Umbilical cord (tissue), 2 donors: ENCODE measurements at places on chromosomes 7 and 10. TPM values are rescaled to one million over a fixed set of nuclear protein-coding genes. Genes with fewer than 3 reads are reported as not detected.

- peak; percentile 43 for DNase-seq
These were observed 88.6 kb downstream of the RNF216 start for GRCh38 chr7:5692845-5693278.

GRCh38 chr7:101094791-101095375 lies 9.6 kb downstream of the TRIM56 start:
- no peak for DNase-seq

- no peak for DNase-seq
These were observed 458.1 kb downstream of the HTR7 start for GRCh38 chr10:90399782-90400181.

GRCh38 chr7:87152897-87153641 lies 816 bp downstream of the DMTF1 start:
- DNase-seq, result peak; percentile 52

The ARMS2 gene
- total RNA-seq, result not detected

DNA sequence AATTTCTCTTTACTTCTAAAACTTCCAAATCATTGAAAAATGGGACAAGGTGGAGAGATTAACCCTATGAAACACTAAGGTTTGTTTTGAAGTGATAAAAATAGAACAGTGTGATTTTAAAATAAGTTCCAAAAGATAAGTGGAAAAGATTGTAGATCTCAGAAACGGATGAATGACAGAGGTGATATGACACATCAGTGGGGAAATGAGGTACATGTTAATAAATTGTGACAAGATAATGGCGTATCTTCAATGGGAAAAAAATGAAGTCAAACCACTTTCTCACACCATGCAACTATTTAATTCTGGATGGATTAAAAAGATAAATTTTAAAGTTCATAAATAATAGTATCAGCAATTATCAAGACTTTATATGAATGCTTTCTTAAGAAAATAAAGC lies 159.7 kb upstream of the VWC2 start:
- no peak for DNase-seq

- no peak for DNase-seq
These were observed 120.9 kb downstream of the CACNB2 start for GRCh38 chr10:18261063-18261610.

The HPSE2 gene
- total RNA-seq, result 18.8 TPM

- DNase-seq, result no peak
These were observed 9.6 kb downstream of the UNCX start for GRCh38 chr7:1242256-1242605.

GRCh38 chr7:2245883-2246675 lies 4.1 kb downstream of the NUDT1 start:
- peak; percentile 19 for DNase-seq

DNA sequence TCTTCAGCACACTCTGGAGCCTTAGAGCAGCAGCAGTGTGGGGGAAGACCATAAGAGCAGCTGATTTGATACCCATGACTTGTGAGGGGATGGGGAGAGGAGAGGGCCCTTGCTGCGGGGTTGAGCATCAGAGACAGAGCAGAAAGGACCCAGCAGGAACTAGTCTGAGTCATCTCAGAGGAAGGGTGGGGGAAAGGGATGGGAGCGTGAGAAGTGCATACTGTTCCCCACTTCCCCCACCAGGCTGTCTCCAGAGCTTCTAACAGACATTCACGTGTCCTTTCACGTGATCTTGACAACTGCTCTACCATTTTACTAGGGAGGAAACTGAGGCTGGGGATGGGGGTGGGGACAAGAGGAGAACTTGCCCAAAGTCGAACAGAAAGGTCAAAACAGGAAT lies 38.7 kb downstream of the FAM241B start:
- DNase-seq, result no peak

GRCh38 chr7:50733552-50733951 lies 49.1 kb downstream of the GRB10 start:
- no peak for DNase-seq

GRCh38 chr10:48502791-48503190 lies 102.1 kb downstream of the ARHGAP22 start:
- DNase-seq, result no peak

The PRLHR gene
- 1.4 TPM for total RNA-seq

The SUN3 gene
- not detected for total RNA-seq

DNA sequence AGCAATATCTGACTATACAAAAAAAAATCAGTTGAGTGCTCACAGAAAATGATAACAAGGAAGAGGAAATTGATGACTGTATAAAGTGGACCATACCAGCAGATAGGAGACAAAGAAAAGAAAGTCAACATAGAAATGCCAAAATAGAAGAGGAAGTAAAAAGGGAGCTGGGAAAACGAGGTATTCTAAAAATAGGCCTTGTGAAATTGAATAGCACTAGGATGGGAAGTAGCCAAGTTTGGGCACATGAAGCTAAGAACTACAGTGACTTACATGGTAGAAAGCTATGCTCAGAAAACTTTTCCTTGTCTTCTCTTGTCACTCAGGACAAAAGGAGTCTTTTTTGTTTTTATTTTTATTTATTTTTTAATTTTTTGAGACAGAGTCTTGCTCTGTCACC lies 76.2 kb upstream of the APBB1IP start:
- peak; percentile 5 for DNase-seq

DNA sequence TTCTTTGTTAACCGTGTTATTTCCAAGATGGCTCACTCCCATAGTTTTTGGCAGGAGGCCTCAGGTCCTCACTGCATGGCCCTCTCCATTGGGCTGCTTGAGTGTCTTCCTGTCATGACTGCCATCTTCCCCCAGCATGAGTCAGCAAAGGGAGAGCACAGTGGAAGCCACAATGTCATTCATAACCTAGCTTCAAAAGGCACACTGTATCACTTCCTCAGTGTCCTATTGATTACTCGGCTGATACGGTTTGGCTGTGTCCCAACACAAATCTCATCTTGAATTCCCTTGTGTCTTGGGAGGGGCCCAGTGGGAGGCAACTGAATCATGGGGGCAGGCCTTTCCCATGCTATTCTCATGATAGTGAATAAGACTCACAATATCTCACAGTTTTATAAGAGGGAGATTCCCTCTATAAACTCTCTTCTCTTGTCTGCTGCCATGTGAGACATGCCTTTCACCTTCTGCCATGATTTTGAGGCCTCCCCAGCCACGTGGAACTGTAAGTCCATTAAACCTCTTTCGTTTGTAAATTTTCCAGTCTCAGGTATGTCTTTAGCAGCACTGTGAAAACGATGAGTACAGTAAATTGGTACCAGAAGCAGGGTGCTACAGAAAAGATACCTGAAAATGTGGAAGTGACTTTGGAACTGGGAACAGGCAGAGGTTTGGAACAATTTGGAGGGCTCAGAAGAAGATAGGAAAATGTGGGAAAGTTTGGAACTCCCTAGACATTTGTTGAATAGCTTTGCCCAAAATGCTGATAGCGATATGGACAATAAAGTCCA lies 106.5 kb downstream of the PRLHR start:
- no peak for DNase-seq
